ENCODE measurements at places on chromosomes 16 and 17.

- no peak for DNase-seq
- no peaks in the 10 kb centered on the region for H3K27me3 ChIP-seq
- H3K4me3 ChIP-seq: peak overlapping the region; percentile 9
- no peaks in the 10 kb centered on the region for H3K36me3 ChIP-seq
- no peak overlapping the region for H3K27ac ChIP-seq
Observed at GRCh38 chr16:49754495-49755312, 101.2 kb downstream of the ZNF423 start.

- no peak overlapping the region for H3K27ac ChIP-seq
- no peaks in the 10 kb centered on the region for H3K36me3 ChIP-seq
- no peak for DNase-seq
- no peaks in the 10 kb centered on the region for H3K4me1 ChIP-seq
Observed at GRCh38 chr16:65698791-65699321, 577.0 kb upstream of the CDH11 start.

DNA sequence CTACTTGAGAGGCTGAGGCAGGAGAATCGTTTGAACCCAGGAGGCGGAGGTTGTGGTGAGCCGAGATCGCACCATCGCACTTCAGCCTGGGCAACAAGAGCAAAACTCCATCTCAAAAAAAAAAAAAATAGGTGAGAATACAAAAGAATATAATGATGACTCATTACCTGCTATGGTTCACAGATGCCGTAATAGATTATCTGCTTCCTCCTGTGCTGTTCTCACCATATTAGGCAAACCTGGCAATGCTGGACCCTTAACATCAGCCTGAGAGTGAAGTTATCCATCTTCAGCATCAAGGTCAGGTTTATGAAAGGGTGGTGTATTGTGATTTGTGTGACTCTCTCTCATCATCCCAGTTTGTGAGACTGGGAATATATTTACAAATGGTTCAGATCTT lies 271.3 kb upstream of the CPHXL start:
- DNase-seq: no peak
- H3K27me3 ChIP-seq: no peaks in the 10 kb centered on the region
- H3K27ac ChIP-seq: no peak overlapping the region
- no peaks in the 10 kb centered on the region for H3K36me3 ChIP-seq

DNA sequence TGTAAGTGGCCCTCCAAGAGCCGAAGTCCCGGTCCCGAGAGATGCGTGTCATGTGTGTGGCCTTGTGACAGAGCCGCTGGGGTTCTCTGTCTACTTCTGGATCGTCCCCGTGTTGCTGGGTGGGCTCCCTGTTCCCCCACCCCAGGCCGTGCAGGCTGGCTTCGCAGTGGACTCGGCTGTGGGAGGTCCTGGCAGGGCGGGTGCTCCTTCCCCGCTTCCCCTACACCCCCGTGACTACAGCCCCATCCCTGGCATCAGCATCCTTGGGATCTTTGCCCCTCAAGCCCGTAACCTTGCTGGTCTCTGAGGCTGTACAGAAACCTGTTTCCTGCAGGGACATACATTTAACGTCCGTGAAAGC lies 136.3 kb downstream of the BANP start:
- no peaks in the 10 kb centered on the region for H3K27me3 ChIP-seq
- H3K27ac ChIP-seq: no peak overlapping the region
- H3K36me3 ChIP-seq: no peaks in the 10 kb centered on the region
- no peaks in the 10 kb centered on the region for H3K4me1 ChIP-seq

GRCh38 chr16:62638964-62639870 lies 603.0 kb upstream of the CDH8 start:
- H3K4me1 ChIP-seq: no peaks in the 10 kb centered on the region
- H3K27ac ChIP-seq: no peak overlapping the region
- no peaks in the 10 kb centered on the region for H3K36me3 ChIP-seq
- no peak overlapping the region for H3K4me3 ChIP-seq
- no peaks in the 10 kb centered on the region for H3K27me3 ChIP-seq

GRCh38 chr16:31074814-31075183 lies 577 bp downstream of the ZNF646 start:
- no peaks in the 10 kb centered on the region for H3K27me3 ChIP-seq
- peaks cover 12% of the 10 kb centered on the region for H3K36me3 ChIP-seq
- H3K4me3 ChIP-seq: peak overlapping the region; percentile 94
- no peaks in the 10 kb centered on the region for H3K4me1 ChIP-seq
- no peak for DNase-seq

GRCh38 chr17:61411261-61412142 lies 11.9 kb downstream of the TBX2 start:
- no peaks in the 10 kb centered on the region for H3K36me3 ChIP-seq
- H3K27me3 ChIP-seq: peaks cover 9% of the 10 kb centered on the region
- peak; percentile 39 for DNase-seq

DNA sequence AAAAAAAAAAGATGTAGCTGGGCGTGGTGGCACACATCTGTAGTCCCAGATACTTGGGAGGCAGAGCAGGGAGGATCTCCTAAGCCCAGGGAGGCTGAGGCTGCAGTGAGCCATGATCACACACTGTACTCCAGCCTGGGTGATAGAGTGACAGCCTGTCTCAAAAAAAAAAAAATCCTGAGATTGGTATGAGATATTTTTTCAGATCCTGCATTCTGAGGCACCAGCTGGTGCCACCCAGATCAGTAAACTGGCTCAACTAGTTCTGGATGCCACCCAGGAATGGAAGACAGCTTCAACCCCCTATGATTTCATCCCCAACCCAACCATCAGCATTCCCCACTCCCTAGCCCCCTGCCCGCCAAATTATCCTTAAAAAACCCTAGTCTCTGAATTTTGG lies 7.1 kb upstream of the GJC1 start:
- no peaks in the 10 kb centered on the region for H3K4me1 ChIP-seq
- peaks cover 3% of the 10 kb centered on the region for H3K27me3 ChIP-seq
- DNase-seq: no peak
- H3K36me3 ChIP-seq: no peaks in the 10 kb centered on the region
- no peak overlapping the region for H3K4me3 ChIP-seq

DNA sequence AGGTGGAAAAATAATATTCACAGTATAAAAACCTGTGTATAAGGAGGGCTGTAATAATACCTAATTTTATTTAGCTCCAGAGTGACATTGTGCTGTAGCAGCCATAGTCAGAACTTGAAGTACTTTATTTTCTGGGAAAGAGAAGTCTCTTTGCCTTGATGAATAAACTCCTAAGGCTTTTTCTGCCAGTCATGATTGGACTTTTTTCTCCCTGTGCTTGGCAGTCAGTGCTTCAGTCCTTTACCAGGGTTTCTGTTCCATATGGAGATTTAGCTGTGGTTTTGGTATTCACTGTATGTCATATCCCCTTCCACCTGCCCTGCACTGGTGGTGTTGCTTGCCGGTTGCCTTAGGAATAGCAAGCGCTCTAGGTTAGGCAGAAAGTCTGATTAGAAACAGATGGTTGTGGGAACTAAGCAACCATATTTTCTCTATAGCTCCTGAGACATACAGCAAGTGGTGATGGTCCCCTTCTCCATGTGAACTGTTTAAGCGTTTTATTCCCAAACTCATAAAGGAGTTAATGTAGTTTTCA lies 24.7 kb downstream of the DDX42 start:
- DNase-seq: no peak
- no peak overlapping the region for H3K4me3 ChIP-seq
- no peaks in the 10 kb centered on the region for H3K4me1 ChIP-seq
- H3K27me3 ChIP-seq: no peaks in the 10 kb centered on the region
- H3K27ac ChIP-seq: no peak overlapping the region

DNA sequence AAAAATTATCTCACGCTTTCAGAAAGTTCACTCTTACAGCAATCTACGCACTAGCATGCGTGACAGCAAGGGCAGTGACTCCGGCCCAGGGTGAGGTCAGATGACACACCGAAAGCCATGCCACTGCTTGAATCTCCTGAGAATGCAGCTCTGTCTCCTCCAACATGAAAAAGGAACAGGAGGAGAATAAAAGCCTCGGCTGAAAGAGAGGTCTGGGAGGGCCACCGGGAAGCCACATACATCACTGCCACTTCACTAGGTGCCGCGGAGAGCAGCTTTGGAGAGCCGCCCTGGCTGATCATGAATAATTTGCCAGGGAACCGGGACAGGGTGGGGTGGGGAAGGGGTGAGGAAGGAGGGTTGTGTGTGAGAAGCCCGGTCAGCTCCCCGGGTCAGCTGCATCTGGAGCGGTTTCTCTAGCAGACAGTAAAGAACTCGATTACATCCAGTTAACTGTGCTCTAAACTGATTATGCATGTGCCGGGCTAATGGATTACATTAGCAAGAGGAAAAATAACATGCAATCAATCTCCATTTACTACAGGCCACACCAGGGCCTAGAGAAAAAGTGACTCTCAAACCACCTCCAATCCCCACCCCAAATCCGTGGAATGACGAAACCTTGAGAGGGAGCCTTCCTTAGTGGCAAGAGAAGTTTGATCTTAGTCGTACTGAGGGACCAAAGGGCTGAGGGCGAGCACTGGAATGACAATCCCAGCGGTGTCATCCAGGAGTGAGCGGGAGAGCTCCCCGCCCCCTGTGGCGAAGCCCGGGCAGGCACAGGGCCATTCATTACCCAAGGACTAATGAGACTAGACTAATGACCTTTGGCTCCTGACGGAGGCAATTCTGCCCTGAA lies 100.3 kb downstream of the ZFHX3 start:
- no peaks in the 10 kb centered on the region for H3K27me3 ChIP-seq
- peak; percentile 46 for DNase-seq
- H3K27ac ChIP-seq: peak overlapping the region; percentile 88
- peaks cover 4% of the 10 kb centered on the region for H3K36me3 ChIP-seq
- peak overlapping the region; percentile 24 for H3K4me3 ChIP-seq
- H3K4me1 ChIP-seq: peaks cover 27% of the 10 kb centered on the region

DNA sequence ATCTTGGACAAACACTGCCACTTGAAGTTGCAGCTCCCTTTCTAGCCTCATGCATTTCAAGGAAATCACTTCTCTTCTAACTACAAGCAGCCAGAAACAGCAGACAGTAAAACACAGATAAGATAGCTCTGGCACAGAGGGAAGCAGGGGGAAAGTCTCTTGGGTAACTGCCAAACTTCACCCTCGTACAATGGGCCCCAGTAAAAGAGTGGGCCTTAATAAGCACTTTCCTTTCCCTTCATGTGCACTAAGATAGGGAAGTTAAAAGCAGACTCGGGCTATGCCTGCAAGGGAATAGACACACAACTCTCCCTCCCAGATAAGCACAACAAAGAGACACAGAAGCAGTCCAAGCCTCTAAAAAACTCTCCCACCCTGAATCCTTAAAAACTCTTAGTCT lies 4.2 kb upstream of the KRTAP4-5 start:
- H3K27ac ChIP-seq: no peak overlapping the region
- no peak for DNase-seq
- no peaks in the 10 kb centered on the region for H3K36me3 ChIP-seq
- H3K4me3 ChIP-seq: no peak overlapping the region
- H3K27me3 ChIP-seq: no peaks in the 10 kb centered on the region
